Testis (tissue), 5 donors: ENCODE measurements at places on chromosomes 12 and 14.

GRCh38 chr14:24204163-24205146 is 1.0 kb upstream of the TSSK4 start:
- no peak for DNase-seq

DNA sequence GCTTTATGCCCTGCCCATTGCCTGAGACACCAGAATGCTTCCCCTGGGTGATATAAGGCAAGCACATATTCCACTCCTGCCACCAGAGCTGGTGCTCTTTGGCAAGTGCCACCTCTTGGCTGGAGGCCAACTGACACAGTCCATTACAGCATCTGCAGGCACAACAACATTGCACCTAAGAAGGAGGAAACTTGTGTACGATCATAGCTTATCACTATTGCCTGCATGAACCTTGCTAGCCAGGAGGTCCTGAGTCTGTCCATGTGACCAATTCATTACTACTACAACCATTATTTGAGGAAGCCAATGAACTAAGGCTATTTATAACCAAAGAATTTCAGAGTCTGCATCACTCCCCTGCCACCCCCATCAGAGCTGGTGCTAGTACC is 119.8 kb upstream of the SCAF11 start:
- no peak for DNase-seq

DNA sequence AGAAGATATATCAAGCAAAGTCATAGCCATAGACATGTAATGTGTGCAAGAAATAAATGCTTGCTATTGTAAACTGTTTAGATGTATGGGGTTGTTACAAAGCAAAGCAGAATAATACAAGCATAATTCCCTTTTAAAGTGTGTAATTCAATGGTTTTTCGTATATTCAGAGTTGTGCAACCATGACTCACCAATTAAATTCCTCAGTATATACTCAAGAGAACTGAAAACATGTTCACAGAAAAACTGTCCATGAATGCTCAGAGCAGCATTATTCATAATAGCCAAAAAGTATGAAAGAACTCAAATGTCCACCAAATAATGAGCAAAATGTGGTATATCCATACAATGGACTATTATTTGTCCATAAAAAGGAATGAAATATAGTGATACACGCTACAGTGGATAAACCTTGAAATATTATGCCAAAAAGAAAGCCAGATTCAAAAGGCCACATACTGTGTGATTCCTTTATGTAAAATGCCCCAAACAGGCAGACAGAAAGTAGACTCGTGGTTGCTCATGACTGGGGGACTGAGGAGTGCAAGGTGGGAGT is 9.3 kb downstream of the GXYLT1 start:
- no peak for DNase-seq

DNA sequence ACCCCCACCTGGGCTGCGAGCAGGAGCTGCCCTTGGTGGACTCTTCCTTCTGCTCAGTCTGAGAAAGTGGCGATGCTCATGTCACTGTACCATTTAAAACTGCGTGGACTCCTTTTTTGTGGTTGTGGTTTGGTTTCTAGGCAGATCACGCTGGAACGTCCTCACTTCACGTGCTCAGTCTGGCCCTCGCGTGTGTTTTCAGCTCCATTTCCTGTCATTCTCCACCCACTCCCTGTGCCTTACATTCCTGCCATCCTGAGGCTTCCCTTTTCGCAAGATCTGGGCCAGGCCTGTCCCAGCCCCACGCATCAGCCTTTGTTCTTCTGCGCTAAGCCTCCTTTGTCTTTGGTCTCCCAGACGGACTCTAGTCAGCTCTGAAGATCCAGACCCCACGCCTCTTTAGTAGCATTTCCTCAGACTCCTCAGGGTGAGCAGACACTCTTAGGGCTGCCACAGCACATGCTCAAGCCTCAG is 105.4 kb downstream of the FBXL14 start:
- DNase-seq = no peak

DNA sequence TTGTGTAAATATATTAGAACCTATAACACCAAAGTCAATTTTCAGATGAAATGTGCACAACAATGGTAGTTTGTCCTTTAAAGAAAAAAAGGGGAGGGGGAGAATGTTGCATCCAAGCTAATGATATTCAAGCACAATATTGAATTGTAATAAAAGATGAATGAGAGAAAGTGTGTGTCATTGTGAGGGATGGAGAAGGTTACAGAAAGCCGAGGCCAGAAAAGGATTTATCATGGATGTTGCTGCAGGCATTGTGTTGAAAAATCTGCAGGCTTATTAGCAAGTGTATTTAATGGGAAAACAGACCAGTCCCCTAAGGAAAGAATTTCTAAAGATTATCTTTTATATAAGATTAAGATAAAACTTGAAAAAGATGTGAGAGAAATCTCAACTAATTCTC is 186.5 kb downstream of the SPTSSA start:
- no peak for DNase-seq

DNA sequence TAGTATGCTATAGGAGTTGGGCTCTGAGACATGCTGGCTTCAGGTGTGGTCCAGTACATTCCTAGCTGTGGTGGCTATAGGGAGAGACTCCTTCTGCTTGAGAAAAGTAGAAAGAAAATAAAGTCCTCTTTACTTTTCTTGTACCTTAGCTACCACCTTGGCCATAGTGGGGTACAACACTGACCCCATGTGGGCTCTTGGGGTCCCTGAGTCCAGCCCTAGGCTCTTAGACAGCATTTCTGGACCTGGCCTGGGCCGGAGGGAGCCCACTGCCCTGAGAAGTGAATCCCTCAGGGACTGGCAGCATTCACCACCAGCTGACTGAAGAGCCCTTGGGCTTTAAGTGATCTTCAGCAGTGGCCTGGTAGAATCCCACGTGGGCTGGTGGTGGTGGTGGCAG is 143.1 kb downstream of the SYT10 start:
- DNase-seq = no peak

DNA sequence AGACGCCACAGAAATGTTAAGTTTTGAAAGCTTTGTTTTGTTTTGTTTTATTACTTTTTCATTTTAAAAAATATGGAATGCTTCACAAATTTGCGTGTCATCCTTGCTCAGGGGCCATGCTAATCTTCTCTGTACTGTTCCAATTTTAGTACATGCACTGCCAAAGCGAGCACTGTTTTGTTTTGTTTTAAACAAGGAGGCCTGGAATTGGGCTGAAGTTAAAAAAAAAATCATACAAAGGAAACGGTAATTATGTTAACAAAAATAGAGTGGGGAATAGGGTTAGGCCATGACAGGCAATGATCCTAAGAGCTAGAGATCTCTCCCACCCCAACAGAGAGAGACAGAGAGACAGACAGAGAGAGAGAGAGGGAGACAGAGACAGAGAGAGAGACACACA is 57.0 kb downstream of the ZFP36L1 start:
- DNase-seq = no peak

- DNase-seq = no peak
Observed at GRCh38 chr14:106013879-106014376, 487.5 kb downstream of the TMEM121 start.

DNA sequence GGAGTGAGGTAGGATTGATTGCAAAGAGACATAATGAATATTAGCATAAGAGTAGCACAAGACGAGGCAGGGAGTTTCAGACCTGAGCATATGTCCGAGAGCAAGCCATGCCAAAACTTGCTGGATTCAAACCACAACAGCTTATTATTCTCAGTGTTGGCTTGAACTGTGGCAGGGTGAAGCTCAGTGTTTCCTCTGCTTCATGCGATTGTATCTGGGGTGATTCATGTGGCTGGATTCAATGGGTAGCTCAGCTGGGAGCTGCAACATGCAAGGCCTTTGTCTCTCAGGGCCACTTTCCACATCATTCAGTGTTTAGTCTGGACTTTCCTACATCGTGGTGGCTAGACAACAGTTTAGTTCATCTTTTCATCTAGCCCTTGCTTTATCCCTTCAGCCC is 22.1 kb upstream of the E2F7 start:
- no peak for DNase-seq

GRCh38 chr12:22562036-22563028 is 18.0 kb upstream of the C2CD5 start:
- no peak for DNase-seq

GRCh38 chr12:129083121-129083840 is 230.0 kb downstream of the GLT1D1 start:
- DNase-seq = no peak

- DNase-seq = peak; percentile 7
Observed at GRCh38 chr14:105864116-105864515, 337.7 kb downstream of the TMEM121 start.

DNA sequence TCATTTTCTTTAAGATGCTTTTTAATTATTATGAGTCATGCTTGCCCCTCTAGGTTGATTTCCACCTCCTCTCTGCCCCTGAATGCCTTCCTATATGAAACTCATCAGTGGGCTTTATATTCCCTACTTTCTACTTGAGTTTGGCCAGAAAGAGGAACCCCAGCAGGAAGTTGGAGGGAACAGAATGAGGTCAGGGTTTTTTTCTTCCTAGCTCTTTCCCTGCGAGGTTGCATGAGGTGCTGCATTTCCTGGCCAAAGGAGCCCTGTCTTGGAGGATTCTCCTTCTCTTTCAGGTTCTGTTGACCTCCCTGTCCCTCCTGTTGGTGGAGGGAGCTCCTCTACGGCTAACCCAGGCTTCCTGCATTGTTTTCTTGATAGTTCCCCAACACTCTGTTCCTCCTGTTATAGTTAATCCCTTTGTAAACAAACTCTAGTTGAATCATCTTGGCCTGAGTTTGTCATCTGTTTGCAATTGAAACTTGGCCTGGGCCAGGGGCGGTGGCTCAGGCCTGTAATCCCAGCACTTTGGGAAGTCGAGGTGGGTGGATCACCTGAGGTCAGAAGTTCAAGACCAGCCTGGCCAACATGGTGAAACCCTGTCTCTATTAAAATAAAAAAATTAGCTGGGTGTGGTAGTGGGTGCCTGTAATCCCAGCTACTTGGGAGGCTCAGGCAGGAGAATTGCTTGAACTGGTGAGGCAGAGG is 15.3 kb upstream of the SPIC start:
- no peak for DNase-seq

DNA sequence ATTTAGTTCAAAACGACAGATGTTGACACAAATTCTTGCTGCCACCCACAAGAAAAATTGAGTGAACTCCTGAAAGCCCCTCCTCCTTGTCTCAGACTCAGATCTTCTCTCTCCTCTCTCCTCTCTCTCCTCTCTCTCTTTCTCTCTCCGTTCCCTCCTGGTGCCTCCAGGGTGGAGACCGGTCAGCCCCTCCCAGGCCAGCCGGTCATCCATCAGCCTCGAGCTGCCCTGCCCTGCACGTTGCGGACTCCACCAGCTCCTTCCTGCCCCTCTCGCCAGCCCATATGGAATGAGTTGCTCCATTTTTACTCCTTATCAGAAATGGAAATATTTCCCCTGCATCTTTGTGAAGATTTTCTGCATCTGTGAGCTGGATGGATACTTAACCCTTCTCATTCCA is 103.8 kb downstream of the TBX5 start:
- no peak for DNase-seq

DNA sequence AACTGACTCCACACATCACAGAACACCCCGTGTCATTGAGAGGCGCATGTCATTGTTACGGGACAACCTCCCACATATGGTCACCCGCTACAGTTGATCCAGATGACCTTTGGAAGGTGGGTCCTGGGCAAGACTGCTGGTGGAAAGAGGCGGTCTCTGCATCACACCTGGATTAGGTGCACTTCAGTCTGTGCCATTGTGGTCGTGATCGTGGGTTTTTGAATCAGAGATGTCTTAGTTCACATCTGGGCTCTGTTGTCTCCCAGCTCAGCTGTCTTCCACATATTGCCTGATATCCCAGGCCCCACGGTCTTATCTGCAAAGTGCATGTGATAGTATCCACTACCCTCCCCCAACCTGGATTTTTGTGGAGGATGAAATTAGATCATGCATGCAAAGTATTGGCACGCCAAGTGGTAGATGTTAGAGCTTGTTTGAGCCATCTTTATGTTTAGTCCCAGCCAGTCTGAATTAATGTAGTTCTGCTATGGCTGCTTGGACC is 208.7 kb upstream of the FOXN3 start:
- no peak for DNase-seq

- DNase-seq = no peak
Observed at GRCh38 chr14:22767323-22767589, 768 bp downstream of the OXA1L start.

DNA sequence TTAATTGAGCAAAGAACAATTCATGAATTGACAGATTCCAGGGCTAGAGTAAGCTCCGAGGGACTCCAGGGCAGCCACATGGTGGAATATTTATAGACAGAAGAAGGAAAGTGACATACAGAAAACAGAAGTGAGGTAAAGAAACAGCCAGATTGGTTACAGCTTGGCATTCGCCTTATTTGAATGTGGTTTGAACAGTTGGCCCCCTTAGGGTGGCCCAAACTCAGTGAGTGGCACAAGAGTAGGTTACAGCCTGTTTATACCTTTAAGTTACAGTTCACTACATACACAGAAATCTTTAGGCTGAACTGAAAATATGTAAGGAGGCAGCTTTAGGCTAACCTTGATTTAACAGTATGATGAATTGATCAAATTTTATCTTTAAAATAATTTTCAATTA is 174.5 kb upstream of the CNOT2 start:
- DNase-seq = no peak

DNA sequence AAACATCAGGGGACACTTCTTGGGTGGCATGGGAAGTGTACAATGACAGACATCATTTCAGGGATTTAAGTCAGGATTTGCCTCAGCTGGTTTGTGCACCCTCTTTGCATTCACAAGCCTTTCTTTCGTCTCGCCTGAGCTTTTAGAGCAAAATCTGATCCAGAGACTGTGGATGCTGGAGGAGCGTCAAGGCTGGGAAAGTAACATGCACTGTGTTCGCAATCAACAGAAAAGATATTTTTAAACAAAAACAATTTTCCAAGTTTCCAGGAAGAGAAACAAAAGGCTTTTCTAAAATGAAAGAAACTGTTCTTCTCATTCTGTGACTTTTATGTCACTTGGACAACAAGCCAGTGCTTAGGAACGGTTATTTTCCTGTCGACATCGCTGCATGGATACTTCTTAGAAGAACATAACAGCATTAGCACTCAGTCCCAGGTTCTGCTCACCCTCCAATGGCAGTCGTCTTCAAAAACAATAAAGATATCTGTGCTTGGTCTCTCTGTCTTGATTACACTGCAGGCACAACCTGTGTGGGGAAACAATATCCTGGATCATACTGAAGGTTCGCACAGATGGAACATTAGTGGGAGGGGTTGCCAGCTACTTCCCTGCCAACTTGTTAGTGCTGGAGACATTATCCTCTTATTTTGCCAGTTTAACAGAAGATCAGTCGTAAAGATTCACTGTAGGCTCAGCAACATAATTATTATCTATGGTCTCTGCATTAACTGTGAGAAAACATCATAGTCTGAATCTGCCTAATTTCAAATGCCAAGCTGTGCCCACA is 403.3 kb upstream of the ATP2B1 start:
- no peak for DNase-seq

DNA sequence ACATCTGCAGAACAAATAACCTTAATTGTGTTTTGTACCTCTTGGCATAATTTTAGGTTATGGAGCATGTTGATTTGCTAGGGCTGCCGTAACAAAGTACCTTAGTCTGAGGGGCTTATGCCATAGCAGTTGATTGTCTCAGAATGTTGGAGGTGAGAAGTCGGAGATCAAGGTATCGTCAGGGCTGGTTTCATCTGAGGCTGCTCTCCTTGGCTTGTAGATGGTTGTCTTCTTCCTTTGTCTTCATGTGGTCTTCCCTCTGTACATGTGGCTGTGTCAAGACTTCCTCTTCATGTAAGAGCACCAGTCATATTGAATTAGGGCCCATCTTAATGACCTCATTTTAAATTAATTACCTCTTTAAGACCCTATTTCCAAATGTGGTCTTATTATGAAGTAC is 64.4 kb upstream of the PTHLH start:
- no peak for DNase-seq
